ENCODE measurements at places on chromosomes 7 and 10. TPM values are rescaled to one million over a fixed set of nuclear protein-coding genes. Genes with fewer than 3 reads are reported as not detected.

The POLR2J gene
- 20.3 TPM for total RNA-seq

The GDF2 gene
- not detected for total RNA-seq

The TACC2 gene
- 3.6 TPM for total RNA-seq

The PLCE1 gene
- total RNA-seq, result 1.2 TPM

The PDK4 gene
- 6.5 TPM for total RNA-seq

The ANXA8 gene
- total RNA-seq, result 0.19 TPM

The LGI1 gene
- total RNA-seq, result not detected

The SORCS1 gene
- not detected for total RNA-seq

Measured in regular cardiac myocyte (primary cell).